Thoracic aorta endothelial cell (primary cell): ENCODE measurements at places on chromosomes 1 and 21. TPM values are rescaled to one million over a fixed set of nuclear protein-coding genes. Genes with fewer than 3 reads are reported as not detected.

The NTRK1 gene
- total RNA-seq = not detected in 2 replicates

The HSPB7 gene
- total RNA-seq = not detected in 2 replicates

The BEND5 gene
- 0.65 TPM in 1 of 2 replicates, not detected in the other for total RNA-seq

The LBR gene
- total RNA-seq = 120 and 157 TPM in 2 replicates

The APOBEC4 gene
- total RNA-seq = not detected in 2 replicates

The TSSK3 gene
- total RNA-seq = 0.27 and 0.65 TPM in 2 replicates

The KRTAP13-1 gene
- total RNA-seq = not detected in 2 replicates

The CRYAA gene
- total RNA-seq = not detected in 2 replicates

The GPR25 gene
- not detected in 2 replicates for total RNA-seq

The PLA2G5 gene
- 0.36 TPM in 1 of 2 replicates, not detected in the other for total RNA-seq

The ADAM15 gene
- 172 and 268 TPM in 2 replicates for total RNA-seq

The SPRR2G gene
- not detected in 2 replicates for total RNA-seq

The INSRR gene
- not detected in 2 replicates for total RNA-seq

The TATDN3 gene
- total RNA-seq = 12.2 and 15.4 TPM in 2 replicates

The TMEM61 gene
- not detected in 2 replicates for total RNA-seq

The C1orf116 gene
- total RNA-seq = not detected in 2 replicates

The MROH9 gene
- not detected in 2 replicates for total RNA-seq

The MTARC1 gene
- total RNA-seq = 2.5 and 3.4 TPM in 2 replicates

The RNU1-2 gene
- total RNA-seq = under 0.01 TPM in 2 replicates

The PIK3R3 gene
- total RNA-seq = 13.2 and 13.7 TPM in 2 replicates

The NHLH1 gene
- total RNA-seq = 0.13 TPM in 1 of 2 replicates, not detected in the other
